Right renal pelvis (tissue), 4 donors: ENCODE measurements at places on chromosomes 16 and 17. TPM values are rescaled to one million over a fixed set of nuclear protein-coding genes. Genes with fewer than 3 reads are reported as not detected.

DNA sequence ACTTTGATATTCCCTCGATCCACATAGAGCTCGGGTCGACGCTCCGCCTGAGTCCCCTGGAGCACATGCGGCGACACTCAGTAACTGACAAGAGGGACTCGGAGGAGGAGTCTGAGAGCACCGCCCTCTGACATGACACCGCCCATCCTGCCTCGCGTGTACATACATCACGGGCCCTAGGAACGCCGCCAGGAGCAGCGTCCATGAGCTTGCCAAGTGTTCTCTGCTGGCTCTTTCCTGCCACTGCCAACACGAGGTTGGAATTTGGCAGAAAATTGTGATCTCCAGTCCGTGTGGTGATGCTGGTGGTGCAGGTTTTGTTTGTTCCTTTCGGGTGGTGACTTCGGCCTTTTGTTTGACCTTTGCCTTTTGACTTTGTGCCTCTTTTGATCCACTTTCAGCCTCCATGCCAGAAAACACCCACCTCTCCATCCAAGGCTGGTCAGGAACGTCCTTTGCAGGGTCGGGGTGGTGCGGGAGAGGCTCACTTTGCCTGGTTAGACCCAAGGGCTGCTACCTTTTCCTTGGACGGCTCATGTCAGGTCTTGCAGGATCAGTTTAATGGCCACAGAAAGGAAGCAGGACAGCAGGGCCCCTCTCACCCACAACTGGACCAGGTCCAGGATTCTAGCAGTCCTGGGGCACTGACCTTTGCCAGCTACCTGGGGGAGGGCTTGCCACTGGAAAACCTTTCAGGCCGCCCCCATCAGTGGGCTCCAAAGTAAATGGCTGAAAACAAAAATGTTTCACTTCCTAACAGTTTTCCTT is 27.6 kb downstream of the ELAC2 start:
- no peak for DNase-seq

GRCh38 chr17:11935734-11936406 is 61.4 kb downstream of the ZNF18 start:
- peak; percentile 56 for DNase-seq

DNA sequence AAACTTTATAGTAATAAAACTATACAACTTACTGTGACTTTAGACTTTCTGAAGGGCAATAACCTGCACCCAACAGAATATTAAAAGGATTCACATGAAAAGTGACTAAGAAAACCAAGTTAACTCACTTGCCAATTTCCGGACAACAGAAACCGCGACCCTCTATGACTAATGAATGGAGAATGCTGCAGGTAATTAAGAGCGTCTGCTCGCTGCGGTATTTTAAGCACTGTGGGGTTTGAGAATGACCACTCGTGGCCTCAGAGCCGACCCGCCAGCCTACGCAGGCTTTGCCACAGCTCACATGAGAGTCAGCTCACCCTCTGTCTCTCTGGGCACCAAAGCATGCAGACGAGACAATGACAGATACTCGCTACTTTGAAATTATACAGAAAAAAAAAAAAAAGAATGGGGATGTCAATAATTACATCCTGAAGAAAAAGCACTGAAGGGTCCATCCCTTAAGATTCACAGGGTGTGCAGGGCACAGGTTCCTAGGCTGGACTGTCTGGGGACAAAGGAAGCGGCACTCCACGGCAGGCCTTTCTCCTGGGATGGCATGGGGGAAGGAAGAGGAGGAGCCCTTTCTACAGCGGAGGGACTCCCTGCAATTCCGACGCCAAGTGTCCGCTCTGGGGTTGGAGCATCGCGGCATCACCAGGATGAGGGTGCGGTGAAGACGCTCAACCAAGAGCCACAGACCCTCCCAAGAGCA is 35.0 kb downstream of the ZCCHC14 start:
- DNase-seq = no peak

DNA sequence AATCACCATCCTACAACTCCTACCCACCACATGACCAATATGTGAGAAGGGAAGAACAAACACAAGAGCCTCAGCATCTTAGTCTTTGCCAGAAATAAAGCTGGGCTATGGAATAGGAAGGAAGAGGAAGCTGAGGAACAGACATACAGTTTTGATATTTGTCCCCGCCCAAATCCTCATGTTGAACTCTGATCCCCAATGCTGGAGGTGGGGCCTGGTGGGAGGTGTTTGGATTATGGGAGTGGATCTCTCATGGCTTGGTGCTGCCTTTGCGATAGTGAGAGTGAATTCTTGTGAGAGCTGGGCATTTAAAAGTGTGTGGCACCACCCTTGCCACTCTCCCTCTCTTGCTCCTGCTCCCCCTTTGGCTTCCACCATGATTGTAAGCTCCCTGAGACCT is 52.4 kb upstream of the NLK start:
- no peak for DNase-seq

DNA sequence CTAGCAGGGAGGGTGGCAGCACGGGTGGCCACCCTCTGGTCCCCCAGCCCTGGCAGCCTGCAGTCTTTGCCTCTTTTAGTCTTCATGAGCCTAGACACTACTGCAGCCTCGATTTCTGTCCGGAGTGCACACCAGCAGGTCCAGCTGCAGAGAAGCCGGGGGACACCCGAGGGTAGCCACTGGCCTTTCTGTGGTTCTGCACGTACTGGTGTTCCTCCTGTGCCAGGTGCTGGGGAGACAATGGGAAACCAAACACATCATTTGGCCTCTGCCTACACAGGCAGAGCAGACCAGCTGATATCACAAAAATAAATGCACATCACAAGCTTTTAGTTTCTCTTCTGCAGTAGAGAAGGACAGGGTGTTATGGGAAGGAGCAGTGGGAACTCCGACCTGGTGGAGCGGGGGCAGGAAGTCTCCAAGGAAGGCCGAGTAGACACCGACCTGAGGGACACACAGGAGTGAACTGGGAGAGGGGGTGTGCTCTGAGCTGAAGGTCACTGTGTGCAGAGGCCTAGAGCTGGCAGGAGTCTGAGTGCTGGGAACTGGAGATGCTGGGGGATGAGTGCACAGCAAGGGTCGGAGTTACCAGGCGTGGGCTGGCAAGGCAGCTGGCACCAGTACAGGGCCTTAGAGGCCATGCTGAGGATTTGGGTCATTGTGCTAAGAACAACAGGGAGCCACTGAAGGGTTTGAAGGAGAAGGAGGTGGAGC is 23.1 kb downstream of the GPT2 start:
- no peak for DNase-seq

DNA sequence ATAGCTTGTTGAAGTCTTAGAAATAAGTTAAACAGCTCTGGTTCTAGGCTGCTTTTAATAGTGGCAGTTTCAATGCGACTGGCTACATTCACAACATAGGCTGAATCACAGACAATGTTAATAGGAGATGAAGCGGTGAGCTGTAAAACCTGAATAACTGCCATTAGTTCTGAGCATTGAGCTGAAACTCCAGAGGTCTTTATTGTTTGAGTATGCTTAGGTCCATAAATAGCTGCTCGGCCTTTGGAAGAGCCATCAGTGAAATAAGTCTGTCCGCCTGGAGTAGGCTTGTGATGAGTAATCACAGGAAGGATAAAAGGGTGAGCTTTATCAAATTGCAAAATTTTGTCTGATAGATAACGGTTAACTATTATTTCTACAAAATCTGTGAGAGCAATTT is 9.4 kb upstream of the ZNF689 start:
- no peak for DNase-seq

DNA sequence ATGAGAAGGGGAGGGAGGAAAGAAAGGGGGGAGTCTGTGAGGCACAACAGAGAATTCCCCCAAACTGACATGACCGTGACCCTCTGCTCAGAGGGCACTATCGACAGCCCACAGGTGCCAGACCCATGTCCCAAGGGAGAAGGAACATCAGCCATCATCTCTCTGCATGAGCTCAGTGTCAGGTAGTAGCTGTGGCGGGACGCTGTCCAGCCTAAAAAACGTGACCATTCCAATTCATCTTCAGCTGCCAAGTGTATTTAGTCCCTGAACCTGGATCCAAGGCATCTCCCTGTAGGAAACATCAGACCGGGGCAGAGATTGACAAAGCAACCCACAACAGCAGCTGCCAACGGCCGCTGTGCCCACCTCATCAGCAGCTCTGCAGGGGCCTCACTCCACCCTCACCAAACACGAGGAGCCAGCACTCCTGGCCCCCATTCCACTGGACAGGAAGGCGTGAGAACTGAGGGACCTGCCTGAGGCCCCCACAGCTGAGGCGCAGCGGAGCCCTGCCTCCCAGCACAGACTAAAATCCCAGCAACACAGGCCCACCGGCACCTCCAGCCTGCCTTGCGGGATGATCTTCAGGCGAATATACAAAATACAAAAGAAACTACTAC is 8.6 kb downstream of the TAF1C start:
- no peak for DNase-seq

- DNase-seq = no peak
Measured at GRCh38 chr17:69473841-69474831, 59.6 kb downstream of the MAP2K6 start.

DNA sequence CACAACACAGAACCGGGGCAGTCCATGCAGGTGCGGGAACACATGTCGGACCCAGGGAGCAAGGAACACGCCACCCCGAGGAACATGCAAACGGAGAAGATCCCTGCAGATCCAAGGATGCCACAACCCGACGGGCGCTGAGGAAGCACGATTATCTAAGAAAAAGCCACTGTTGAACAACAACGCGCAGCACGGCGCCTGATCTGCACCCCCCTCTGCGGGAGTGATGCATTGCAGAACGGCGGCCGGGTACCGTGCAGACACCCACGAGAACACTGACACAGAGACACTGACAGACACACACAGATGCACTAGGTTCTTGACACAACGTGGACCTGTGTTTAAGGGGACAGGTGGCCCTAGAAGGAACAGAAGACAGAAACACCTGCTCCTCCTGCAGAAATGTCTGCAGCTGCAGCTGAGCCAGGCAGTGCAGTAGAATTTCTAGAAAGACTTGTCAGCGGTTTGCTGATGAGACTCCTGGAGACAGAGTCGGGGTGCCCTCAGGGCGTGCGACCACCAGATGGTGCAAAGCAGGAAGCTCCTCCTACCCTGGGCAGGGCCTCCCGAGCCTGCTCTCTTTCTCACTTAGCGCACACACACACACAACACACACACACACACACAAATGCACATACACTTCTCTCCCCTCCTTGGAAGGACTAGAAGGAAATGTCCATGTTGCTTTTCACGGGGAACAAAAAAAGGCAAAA is 7.5 kb downstream of the NPTX1 start:
- no peak for DNase-seq

DNA sequence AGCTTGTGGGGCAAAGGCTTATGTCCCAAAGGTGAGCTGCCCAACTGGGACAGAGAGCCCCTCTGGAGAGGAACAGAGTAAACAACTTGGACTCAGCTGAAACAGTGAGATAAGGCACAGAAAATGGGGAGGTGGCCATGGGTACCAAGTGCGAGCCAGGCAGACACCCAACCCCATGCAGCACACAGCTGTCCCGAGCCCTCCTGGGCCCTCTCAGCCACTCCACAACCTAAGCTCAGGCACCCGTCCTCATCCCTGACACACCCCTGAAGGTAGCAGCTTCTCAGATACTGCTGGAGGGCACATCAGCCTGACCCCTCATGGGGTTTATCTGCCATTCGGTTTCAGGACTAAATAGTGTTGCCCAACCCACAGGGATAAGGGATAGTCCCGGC is 4.8 kb upstream of the GFOD2 start:
- DNase-seq = no peak

Gene SEPTIN12
- polyA plus RNA-seq = 0.18 TPM

DNA sequence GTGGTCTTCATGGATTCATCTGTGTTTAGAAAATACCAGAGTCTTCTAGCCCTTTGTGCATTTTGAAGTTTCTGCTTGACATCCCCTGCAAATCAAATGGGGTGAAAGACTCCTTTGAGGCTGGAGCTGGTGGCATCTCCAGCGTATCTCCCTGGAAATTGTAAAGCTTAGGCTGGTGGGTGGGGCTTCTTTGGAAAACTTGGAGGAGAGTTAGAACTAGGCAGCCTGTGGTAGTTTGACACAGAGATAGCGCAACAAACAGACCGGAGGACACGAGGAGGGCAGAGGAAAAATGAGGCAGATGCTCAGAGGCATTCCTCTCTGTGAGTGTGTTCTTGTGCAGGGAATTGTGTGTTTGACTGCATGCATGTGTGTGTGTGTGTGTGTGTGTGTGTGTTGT is 116.3 kb downstream of the IRX5 start:
- DNase-seq = no peak

- no peak for DNase-seq
Measured at GRCh38 chr16:85778873-85779272, 20.5 kb downstream of the EMC8 start.

DNA sequence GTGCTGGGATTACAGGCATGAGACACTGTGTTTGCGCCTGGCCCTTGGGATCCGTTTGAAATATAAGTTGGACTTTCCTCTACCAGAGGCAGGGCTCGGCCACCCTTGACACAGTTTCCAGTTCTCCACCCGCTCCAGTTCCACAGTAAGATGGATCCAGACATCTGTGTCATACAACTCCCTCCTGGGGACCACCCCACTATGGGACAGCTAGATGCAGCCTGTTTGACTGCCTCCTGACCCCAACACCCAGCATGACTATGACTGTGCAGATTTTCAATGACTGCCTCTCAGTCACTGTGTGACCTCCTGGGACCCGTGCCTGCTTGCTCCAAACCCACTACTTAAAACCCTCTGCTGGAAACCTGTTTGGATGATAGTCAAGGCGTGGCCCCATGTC is 166.7 kb downstream of the IRF8 start:
- DNase-seq = no peak

DNA sequence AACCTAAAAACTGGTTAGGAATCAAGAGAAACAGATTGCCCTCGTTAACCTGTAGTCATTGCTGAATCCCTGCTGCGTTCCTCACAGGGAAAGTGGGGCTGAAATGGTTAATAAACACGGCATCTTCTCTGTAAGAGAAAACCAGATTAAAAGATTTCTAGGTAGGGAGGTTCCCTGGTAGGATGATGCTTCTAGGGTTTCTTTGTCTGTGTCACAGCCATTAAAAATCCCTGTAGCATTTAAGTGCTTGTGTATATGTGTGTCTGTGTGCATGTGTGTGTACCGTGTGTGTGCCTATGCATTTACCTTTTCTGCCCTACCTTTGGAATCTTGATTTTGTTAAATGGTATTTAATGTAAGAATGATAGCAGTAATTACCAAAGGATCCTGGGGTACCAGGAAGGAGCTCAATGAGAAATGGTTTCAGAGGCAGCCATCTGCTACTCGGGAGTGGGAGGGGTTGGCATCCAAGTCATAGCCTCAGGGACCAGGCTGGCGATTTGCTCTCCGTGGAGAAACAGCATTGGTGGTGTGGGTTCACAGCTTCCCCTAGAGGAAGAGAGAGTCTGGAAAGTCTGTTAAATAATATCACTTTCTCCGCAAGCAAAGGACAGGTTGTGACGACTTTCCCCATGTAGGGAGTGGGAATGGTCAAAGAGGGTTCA is 177.1 kb downstream of the HS3ST4 start:
- no peak for DNase-seq

- no peak for DNase-seq
Measured at GRCh38 chr17:80935526-80935925, 56.1 kb upstream of the CHMP6 start.
